Neuronal stem cell (in vitro differentiated cells): ENCODE measurements at places on chromosomes 6 and 20.

DNA sequence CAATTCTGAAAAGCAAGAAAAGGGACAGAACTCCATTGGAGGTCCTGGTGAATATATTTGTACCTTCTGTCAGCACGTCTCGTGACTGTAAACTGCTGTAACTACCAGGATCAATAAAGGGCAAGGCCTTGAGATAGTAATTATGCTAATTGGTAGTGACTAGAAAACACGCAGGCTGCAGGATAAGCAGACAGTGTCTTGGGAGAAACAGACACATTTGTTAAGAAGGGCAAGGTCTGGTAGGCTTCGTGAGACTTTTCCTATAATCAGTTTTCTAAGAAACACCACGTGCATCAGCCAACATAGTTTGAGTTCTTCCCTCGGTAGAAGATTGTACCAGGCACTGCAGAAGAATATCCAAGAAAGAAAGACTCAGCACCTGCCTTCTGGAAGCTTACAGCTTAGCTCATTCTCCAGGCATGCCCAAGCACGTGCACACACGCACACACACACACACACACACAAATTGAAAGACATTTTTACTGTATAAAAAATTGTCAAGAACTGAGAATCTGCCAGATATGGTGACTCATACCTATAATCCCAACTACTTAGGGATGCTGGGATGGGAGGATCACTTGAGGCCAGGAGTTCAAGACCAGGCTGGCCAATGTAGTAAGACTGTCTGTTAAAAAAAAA, 167.0 kb upstream of the SASH1 start:
- no peak overlapping the region for H3K4me3 ChIP-seq
- DNase-seq, result no peak
- no peak overlapping the region for H3K27ac ChIP-seq
- no peaks in the 10 kb centered on the region for H3K36me3 ChIP-seq
- H3K4me1 ChIP-seq, result peaks cover 8% of the 10 kb centered on the region
- no peaks in the 10 kb centered on the region for H3K27me3 ChIP-seq

GRCh38 chr6:84758486-84758885, 5.9 kb downstream of the TBX18 start:
- H3K27me3 ChIP-seq, result peaks cover 19% of the 10 kb centered on the region
- H3K4me3 ChIP-seq, result no peak overlapping the region
- peaks cover under 1% of the 10 kb centered on the region for H3K4me1 ChIP-seq
- no peak for DNase-seq
- H3K27ac ChIP-seq, result no peak overlapping the region

DNA sequence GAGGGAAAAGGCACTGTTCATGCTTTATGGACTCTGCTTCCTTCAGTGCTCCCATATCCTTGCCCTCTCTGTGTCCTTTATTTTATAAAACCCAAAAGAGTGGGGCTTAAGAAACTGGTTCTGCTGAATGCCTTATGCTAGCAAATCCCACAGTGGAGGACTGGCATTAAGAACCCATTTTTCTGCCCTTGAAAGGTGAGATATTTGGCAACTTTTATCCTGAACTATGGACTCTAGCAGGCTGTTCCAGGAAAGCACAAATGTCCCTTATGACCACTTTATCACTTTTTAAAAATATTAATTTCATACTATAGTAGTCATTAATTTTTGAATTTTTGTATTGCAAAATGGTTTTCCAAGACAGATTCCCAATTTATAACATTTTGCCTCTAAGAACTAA, 93.3 kb downstream of the ADAT2 start:
- H3K27me3 ChIP-seq, result no peaks in the 10 kb centered on the region
- no peak for DNase-seq
- H3K36me3 ChIP-seq, result no peaks in the 10 kb centered on the region
- no peak overlapping the region for H3K4me3 ChIP-seq
- H3K27ac ChIP-seq, result no peak overlapping the region

DNA sequence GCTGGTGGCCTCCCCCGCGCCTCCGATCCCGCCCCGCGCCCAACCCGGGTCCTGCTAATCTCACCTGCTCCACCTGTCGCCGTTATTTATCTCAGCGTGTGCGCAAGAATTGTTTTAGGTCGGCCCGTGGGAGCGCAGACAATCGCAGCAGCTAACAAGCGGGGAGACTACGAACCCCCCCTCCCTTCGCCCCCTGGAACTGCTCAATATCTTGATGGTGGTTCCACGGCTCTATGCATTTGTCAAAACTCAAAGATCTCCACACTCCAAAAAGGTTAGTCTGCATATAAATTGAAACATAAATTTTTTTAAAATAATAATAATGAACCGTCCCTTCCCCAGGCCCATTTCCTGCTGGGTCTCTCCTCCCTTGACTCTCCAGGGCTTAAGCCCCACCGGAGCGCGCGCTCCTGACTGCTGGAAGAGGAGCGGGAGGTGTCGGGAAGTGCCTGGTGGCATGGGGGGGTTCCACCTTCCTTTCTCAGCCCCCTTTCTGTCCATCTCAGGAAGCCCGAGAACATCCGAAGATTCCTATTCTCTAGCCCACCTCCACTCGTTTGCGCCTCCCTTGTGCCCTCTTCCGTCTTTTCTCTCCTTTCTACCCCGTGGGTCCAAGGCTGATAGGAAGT, 1.6 kb upstream of the MDGA1 start:
- no peak overlapping the region for H3K27ac ChIP-seq
- H3K36me3 ChIP-seq, result no peaks in the 10 kb centered on the region
- H3K27me3 ChIP-seq, result peaks cover 49% of the 10 kb centered on the region
- no peak for DNase-seq

DNA sequence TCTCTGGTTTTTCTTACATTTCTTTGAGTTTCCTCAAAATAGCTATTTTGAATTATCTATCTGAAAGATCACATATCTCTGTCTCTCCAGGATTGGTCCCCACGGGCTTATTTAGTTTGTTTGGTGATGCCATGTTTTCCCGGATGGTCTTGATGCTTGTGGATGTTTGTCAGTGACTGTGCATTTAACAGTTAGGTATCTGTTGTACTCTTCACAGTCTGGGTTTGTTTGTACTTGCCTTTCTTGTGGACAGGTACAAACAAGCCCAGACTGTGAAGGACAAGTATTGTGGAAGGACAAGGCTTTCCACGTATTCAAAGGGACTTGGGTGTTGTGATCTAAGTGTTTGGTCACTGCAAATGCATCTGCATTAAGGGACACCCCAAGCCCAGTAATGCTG, 49.9 kb upstream of the TOP1 start:
- H3K4me3 ChIP-seq, result no peak overlapping the region
- H3K36me3 ChIP-seq, result no peaks in the 10 kb centered on the region
- H3K27me3 ChIP-seq, result no peaks in the 10 kb centered on the region

DNA sequence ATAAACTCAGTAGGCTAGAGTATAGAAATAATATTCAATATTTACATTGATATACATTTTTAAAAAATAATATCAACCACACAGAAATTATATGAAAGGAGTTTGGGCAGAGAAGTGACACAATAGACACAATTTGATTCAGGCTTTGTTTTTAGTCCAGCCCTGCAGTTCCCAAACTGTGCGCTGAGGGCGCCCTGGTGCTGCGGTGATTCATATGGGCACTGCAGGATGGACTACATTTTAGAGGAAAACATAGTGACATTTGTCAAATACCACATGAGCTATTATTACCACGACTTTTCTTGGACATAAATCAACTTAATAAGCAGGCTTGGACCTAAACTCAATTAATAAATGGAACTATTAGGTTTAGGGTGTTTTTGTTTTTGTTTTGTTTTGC, 364.3 kb upstream of the ID4 start:
- no peak for DNase-seq
- H3K27me3 ChIP-seq, result no peaks in the 10 kb centered on the region

- no peaks in the 10 kb centered on the region for H3K27me3 ChIP-seq
- DNase-seq, result no peak
- H3K4me3 ChIP-seq, result no peak overlapping the region
- H3K4me1 ChIP-seq, result no peaks in the 10 kb centered on the region
- H3K27ac ChIP-seq, result no peak overlapping the region
These were observed 26.1 kb upstream of the IPCEF1 start for GRCh38 chr6:154382740-154383139.

- H3K36me3 ChIP-seq, result no peaks in the 10 kb centered on the region
- no peaks in the 10 kb centered on the region for H3K4me1 ChIP-seq
- no peaks in the 10 kb centered on the region for H3K27me3 ChIP-seq
- no peak for DNase-seq
These were observed 458.7 kb upstream of the RUNX2 start for GRCh38 chr6:44869321-44869897.

DNA sequence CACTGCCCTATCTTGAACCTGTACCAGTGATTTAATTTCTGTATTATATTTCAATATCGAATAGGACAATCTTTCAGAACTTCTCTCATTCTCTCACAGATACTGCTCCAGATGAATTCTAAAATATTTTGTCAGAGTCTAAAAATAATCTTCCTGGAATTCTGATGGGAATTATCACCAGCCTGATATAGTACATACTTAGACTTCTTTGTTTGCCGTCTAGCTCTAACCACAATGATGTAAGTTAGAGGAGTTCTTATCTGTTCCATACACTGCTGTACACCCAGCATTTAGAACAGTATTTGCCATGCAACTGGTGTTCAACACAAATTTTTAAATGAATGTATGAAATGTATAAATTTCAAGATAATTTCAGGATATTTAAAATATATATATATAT, 1.3 kb upstream of the HUS1B start:
- peaks cover 5% of the 10 kb centered on the region for H3K36me3 ChIP-seq
- H3K4me1 ChIP-seq, result no peaks in the 10 kb centered on the region
- no peaks in the 10 kb centered on the region for H3K27me3 ChIP-seq
- no peak overlapping the region for H3K27ac ChIP-seq
- no peak overlapping the region for H3K4me3 ChIP-seq
- DNase-seq, result no peak
